ENCODE measurements at places on chromosomes 4 and X.

DNA sequence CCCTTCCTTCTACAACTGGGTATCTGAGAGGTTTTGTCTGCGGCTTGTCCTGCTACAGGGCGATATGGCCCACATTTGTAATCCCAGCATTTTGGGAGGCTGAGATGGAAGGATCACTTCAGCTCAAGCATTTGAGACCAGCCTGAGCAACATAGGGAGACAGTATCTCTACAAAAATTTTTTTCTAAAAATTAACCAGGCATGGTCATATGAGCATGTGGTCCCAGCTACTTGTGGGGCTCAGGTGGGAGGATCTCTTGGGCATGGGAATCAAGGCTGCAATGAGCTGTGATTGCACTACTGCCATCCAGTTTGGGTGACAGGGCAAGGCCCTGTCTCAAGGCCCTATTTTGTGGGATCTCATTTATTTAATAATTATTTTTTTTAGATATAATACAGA, 420.6 kb upstream of the PABPC4L start:
- no peaks in the 10 kb centered on the region for H3K27me3 ChIP-seq
- H3K27ac ChIP-seq = peak overlapping the region; percentile 70

- H3K4me3 ChIP-seq = no peak overlapping the region
- H3K36me3 ChIP-seq = no peaks in the 10 kb centered on the region
- DNase-seq = no peak
- peaks cover 6% of the 10 kb centered on the region for H3K4me1 ChIP-seq
Observed at GRCh38 chrX:44828008-44828605, 15.7 kb upstream of the DUSP21 start.

GRCh38 chrX:53184836-53185235, 40.2 kb downstream of the KDM5C start:
- H3K36me3 ChIP-seq = no peaks in the 10 kb centered on the region
- no peak for DNase-seq
- no peak overlapping the region for H3K27ac ChIP-seq

DNA sequence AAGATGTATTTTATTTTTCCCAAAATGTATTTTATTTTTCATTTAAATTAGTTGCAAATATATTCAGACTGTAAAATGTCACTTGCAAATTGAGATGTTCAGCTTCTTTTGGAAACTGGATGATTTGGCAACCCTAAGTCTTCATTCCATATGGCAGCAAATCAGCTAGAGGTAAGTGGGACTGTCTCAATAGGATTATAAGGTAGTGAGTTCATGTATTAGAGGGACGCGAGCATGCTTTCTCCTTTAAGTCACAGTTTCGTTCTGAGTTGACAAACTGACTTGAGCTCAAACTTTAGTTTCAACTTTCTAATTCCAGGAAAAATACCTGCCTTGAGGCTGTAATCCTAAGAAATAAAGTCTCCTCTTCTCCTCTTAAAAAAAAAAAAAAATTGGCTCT, 44.2 kb upstream of the TMEM131L start:
- no peaks in the 10 kb centered on the region for H3K4me1 ChIP-seq
- no peak overlapping the region for H3K27ac ChIP-seq
- no peak overlapping the region for H3K4me3 ChIP-seq
- H3K36me3 ChIP-seq = no peaks in the 10 kb centered on the region
- H3K27me3 ChIP-seq = no peaks in the 10 kb centered on the region

DNA sequence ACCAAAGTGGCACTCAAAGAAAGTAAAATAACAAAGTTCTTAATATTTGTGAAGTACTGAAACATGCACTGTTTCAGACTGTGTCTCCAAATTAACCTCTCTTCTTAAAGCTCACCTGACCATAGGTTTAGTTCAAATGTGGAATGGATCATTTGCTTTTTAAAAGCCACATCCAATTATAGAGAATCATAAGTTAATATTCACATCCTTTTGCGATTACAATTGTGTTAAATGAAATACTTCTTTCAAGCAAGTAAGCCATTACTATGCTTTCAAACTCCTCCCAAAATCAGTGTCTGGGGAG, 95.3 kb upstream of the PTPN13 start:
- H3K4me3 ChIP-seq = no peak overlapping the region
- no peak overlapping the region for H3K27ac ChIP-seq
- no peaks in the 10 kb centered on the region for H3K4me1 ChIP-seq
- H3K36me3 ChIP-seq = no peaks in the 10 kb centered on the region
- DNase-seq = no peak
- no peaks in the 10 kb centered on the region for H3K27me3 ChIP-seq

DNA sequence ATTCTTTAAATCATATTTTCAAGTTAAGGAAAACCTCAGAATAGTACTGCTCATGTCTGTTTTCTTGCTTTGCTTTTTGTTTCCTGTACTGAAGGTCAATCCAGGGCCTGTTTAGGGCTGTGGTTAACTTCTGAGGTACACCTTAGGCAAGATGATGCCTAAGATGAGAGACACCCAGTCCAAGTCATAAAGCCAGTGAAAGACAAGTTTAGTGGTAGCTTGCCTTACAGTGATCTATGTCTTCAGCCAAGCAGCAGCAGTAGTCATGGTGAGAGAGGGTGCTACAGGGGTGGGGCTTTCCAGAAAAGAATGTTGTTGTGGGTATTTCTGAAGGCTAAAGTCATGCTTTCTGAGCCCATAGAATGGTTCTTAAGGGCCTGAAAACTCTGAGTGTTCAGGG, 173.7 kb downstream of the VSIG4 start:
- no peaks in the 10 kb centered on the region for H3K36me3 ChIP-seq
- H3K4me3 ChIP-seq = no peak overlapping the region
- H3K27ac ChIP-seq = no peak overlapping the region
- H3K27me3 ChIP-seq = no peaks in the 10 kb centered on the region

DNA sequence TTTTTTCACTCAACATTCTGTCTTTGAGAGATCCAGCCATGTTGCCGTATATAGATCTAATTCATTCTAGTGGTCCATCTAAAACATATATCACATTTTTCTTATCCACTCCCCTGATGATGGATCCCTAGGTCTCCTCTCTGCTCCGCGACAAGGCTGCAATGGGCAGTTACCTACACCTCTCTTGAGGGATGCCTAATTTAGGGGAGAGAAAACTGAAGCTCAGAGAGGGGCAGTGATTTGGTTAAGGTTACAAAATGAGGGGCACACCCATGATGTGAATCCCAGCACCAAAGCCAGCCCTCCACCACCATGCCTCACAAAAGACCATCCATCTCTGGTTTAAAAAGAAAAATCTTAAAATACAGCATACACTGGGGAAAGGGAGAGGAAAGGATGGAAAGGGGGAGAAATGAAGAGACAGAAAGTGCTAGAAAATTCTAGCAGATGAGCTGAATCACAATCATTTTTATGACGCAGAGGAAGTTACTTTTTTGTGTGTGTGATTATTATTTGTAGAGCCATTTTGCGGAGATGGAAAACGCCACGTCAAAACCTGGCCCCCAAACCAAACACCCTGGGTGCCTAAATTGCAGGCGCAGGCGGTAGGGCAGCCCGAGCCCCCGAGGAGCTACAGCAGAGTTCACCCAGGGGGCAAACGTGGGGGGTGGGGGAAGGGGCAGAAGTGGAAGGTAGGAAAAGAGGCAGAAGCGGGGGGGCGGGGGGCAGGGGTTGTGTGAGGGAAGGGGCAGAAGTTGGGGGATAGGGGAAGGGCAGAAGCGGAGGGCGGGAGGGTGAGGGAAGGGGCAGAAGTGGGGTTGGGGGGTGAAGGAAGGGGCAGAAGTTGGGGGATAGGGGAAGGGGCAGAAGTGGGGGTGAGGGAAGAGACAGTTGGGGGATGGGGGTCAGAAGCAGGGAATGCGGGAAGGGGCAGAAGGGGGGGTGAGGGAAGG, 1.3 kb upstream of the TSPYL2 start:
- peaks cover 6% of the 10 kb centered on the region for H3K4me1 ChIP-seq
- no peak for DNase-seq
- no peak overlapping the region for H3K4me3 ChIP-seq
- H3K27me3 ChIP-seq = no peaks in the 10 kb centered on the region
- no peak overlapping the region for H3K27ac ChIP-seq

DNA sequence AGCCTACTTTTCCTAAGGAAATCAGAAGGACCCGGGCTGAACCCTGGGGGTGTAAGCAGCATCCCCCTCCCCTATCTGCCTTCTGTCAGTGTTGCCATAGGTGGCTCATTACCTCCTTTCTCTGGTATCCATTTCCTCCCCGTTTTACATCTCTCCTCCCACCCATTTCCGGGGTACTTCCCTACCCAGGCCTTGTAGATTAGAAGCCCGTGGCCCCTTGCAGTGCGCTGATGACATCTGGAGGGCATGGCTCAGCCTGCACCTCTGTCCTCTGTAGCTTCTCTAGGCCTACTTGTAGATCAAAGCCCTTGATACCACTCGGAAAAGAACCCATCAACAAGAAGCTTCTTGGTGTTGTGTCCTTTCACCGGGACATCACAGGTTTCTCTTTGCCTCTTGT, 71.8 kb downstream of the NBDY start:
- DNase-seq = no peak
- no peak overlapping the region for H3K27ac ChIP-seq
- no peaks in the 10 kb centered on the region for H3K4me1 ChIP-seq
- no peaks in the 10 kb centered on the region for H3K27me3 ChIP-seq
- H3K36me3 ChIP-seq = no peaks in the 10 kb centered on the region

GRCh38 chr4:3527101-3527913, 4.9 kb downstream of the LRPAP1 start:
- H3K4me1 ChIP-seq = peaks cover 12% of the 10 kb centered on the region
- H3K27ac ChIP-seq = no peak overlapping the region
- H3K4me3 ChIP-seq = no peak overlapping the region
- H3K27me3 ChIP-seq = no peaks in the 10 kb centered on the region
- H3K36me3 ChIP-seq = peaks cover 70% of the 10 kb centered on the region

- peaks cover 11% of the 10 kb centered on the region for H3K4me1 ChIP-seq
- H3K27me3 ChIP-seq = no peaks in the 10 kb centered on the region
- H3K27ac ChIP-seq = no peak overlapping the region
- H3K36me3 ChIP-seq = no peaks in the 10 kb centered on the region
Observed at GRCh38 chrX:68915778-68916177, 87.0 kb downstream of the EFNB1 start.

GRCh38 chrX:155968326-155968661, 29.2 kb upstream of the IL9R start:
- no peak overlapping the region for H3K4me3 ChIP-seq
- H3K36me3 ChIP-seq = no peaks in the 10 kb centered on the region
- no peak for DNase-seq
- H3K4me1 ChIP-seq = no peaks in the 10 kb centered on the region
- no peak overlapping the region for H3K27ac ChIP-seq
- no peaks in the 10 kb centered on the region for H3K27me3 ChIP-seq

DNA sequence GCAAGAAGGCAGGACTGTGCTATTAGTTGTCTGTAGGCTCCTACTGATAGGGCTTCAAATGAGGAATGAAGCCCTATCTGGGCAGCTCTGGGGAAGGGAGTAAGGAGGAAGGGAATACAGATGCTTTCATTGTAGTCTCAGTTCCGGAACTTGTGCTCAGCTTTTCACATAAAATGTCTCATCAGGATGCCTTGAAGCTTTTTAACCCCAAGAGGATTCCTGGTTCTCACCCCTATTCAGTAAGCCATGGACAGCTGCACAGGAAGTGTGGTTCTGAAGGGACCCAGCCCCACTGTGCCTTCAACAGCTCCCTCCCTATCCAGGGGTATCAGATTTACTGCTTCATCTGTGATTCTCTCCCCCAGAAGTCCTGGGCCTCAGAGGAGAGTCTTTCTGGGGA, 5.0 kb downstream of the ARMCX5 start:
- no peaks in the 10 kb centered on the region for H3K27me3 ChIP-seq
- H3K4me1 ChIP-seq = peaks cover 4% of the 10 kb centered on the region
- H3K27ac ChIP-seq = no peak overlapping the region
- H3K4me3 ChIP-seq = no peak overlapping the region
- no peak for DNase-seq

DNA sequence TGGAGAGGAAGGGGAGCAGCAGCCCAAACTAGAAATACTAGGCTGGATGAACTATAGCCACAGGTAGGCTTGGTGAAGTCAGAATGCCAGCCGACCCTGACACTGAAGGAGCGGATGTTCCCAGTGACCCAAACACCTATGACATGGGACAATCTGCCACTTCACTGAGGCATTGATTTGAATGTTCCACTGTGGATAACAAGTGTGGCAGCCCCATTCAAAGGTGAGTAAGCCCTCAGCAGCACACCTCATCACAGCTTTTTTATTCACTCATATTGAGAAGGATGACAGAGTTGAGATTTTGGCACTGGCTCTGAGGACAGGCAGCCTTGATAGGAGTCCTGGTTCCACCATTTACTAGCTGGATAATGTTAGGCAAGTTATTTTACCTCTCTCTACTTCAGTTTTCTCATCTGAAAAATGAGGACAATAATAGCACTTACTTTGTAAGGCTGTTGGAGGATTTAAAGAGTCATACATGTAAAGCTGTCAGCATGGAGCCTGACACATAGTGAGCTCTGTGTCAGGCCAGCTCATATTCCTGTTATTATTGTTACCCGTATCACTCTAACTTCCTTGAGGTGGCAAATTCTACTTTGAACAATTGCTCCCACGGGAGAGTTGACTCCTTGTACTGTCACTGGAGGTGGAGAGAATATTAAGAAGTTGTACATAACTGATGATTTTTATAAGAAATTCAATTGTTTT, 114.6 kb downstream of the RASL11B start:
- no peaks in the 10 kb centered on the region for H3K36me3 ChIP-seq
- no peak overlapping the region for H3K27ac ChIP-seq
- DNase-seq = no peak
- H3K4me1 ChIP-seq = no peaks in the 10 kb centered on the region

GRCh38 chr4:185597532-185598188, 62.4 kb upstream of the PDLIM3 start:
- H3K27me3 ChIP-seq = no peaks in the 10 kb centered on the region
- H3K4me1 ChIP-seq = no peaks in the 10 kb centered on the region
- no peak overlapping the region for H3K4me3 ChIP-seq
- no peak overlapping the region for H3K27ac ChIP-seq

GRCh38 chrX:1727531-1728027, 112.7 kb downstream of the ASMT start:
- no peak overlapping the region for H3K4me3 ChIP-seq
- no peak for DNase-seq
- H3K36me3 ChIP-seq = no peaks in the 10 kb centered on the region
- no peak overlapping the region for H3K27ac ChIP-seq

GRCh38 chr4:83875437-83875836, 339.5 kb downstream of the GPAT3 start:
- H3K36me3 ChIP-seq = no peaks in the 10 kb centered on the region
- H3K27ac ChIP-seq = no peak overlapping the region
- DNase-seq = no peak

GRCh38 chr4:176321589-176321988, 1.8 kb downstream of the SPCS3 start:
- H3K4me3 ChIP-seq = peak overlapping the region; percentile 90
- DNase-seq = no peak
- H3K4me1 ChIP-seq = peaks cover 2% of the 10 kb centered on the region
- H3K27me3 ChIP-seq = peaks cover 2% of the 10 kb centered on the region
- H3K27ac ChIP-seq = no peak overlapping the region
- H3K36me3 ChIP-seq = peaks cover 4% of the 10 kb centered on the region

- H3K27me3 ChIP-seq = no peaks in the 10 kb centered on the region
- DNase-seq = no peak
- no peak overlapping the region for H3K4me3 ChIP-seq
- H3K27ac ChIP-seq = no peak overlapping the region
Observed at GRCh38 chr4:89502581-89502980, 195.0 kb upstream of the GPRIN3 start.

Data from large intestine (tissue), 12 donors.